ENCODE measurements at places on chromosomes 3 and 15.

GRCh38 chr3:43073836-43074220, 32.1 kb downstream of the POMGNT2 start:
- DNase-seq = no peak

- DNase-seq = no peak
Measured at GRCh38 chr3:171186817-171187500, 160.4 kb upstream of the SLC2A2 start.

GRCh38 chr15:70327856-70328678, 230.3 kb upstream of the TLE3 start:
- DNase-seq = peak; percentile 41

- DNase-seq = no peak
Measured at GRCh38 chr3:100898681-100899080, 94.5 kb downstream of the ABI3BP start.

DNA sequence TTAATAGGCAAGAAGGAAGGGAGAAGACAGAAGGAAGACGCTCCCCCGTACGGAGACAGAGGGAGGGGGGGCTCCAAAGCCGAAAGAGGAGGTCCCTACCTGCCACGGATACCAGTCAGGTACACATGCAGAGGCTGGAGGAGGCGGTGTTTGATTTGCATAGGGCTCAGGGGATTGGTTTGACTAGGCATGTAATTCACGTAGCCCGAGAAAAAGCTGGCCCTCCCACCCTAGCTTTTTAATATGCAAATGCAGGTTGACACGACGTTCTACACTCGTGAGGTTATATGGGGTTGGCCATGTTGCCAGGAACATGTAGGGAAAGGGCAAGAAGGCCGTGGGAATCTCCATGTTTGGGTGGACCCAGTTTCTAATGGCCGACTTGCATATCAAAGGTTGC, 29.8 kb downstream of the ZNF592 start:
- DNase-seq = no peak

- DNase-seq = no peak
Measured at GRCh38 chr15:43449981-43450380, 43.0 kb downstream of the TP53BP1 start.

GRCh38 chr3:150545419-150546225, 674 bp downstream of the SERP1 start:
- DNase-seq = peak; percentile 22

GRCh38 chr3:78754066-78754743, 1013.6 kb downstream of the ROBO1 start:
- DNase-seq = peak; percentile 52

DNA sequence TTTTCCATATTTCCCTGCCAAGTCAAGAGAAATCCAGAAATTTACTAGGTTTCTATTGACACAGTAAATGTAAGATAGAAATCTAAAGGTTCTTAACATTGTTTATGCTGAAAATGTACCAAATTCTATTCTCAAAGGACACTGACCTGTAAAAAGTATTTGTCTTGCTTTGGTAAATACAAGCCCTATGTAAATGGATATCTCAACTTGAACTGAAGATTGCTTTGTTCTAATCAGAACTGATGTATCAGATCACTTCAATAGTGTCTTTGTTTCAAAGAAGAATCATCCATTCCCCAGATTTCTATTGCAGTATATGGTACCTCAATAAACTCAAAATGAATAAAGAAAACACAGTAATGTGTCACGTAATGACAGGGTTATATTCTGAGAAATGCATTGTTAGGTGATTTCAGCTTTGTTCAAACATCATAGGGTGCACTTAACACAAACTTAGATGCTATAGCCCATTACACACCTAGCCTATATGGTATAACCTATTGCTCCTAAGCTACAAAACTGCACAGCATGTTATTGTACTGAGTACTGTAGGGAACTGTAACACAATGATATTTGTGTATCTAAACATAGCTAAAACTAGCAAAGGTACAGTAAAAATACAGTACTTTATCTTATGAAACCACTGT, 143.5 kb upstream of the NECTIN3 start:
- no peak for DNase-seq

DNA sequence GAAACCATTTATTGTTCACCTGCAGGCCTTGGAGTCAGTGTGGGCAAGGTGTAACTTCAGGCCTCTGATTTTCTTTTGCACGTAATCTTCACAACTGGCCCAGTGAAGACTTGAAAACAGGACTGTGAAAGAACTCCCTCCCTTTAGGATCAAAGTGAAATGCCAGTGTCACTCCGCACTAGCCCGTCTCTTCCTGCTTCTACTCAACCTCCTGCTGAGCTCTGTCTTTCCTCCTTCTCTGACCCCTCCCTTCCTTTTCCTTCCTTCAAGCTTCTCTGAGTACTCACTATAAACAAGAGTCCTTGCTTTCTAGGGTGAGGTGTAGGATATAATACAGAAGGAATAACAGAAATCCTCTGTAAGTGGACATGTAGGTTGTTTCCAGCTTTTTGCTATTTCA, 28.5 kb downstream of the TMEM41A start:
- DNase-seq = no peak

- no peak for DNase-seq
Measured at GRCh38 chr3:106840319-106840718, 536.9 kb upstream of the CCDC54 start.

GRCh38 chr3:194103505-194103904, 32.4 kb upstream of the HES1 start:
- no peak for DNase-seq

GRCh38 chr3:18791752-18792151, 356.6 kb upstream of the KCNH8 start:
- no peak for DNase-seq

DNA sequence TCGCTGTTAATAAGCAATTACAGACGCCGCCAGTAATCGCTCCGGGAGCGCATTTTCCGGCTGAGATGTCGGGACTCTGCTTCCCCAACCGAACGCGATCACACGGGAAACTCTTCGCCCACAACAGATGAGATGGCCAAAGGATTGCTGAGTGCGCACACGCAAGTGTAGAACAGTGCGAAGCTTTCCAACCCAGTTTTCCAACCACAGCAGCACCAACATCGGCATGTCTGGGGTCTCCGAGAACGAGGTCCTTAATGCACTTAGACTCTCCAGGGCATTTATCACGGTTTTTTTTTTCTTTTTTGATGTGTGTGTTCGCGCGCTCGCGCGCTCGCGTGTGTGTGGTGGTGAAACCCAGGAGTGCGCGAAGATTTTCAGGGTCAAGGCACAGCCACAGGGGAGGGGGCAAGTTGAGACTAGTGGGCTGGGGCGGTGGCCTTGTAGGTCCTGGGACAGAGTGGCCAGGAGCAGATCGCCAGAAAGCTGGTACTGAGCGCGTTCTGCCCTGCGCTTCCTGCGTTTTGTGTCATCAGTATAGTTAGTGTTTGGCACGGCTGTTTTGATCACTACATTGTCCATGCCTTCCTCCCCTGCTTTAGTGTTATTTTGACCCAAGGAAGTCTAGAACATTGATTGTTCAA, 1.8 kb upstream of the EOMES start:
- DNase-seq = no peak

DNA sequence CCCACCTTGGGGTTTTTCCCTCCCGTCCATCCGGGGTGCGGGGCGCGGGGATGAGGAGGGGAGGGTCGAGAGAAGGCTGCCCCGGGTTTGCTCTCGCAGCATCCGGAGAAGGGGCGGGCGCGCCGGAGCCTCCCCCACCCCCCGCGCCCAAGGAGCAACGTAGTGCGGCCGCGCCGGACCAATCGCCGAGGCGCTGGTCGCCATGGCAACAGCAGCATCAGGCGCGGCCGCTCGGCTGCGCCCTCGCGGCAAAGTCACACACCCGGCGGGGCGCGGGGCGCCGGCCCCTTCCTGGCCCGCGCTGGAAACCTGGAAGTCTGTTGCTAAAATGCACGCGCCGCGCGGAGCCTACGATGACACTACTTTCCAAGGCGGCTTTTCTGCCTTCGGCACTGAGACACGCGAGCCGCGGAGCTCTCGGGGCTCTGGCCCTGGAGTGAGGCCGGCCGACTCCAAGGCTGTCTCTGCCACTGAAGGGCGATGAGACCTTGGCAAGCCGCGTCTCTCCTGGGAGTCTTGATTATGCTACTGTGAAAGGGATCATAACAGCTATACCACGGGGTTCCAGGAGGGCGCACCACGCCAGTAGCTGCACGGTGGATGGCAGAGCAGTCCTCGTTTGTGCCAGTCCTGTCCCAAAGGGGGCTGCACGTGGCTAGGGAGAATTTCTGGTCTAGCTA, at the start of gene IQSEC1:
TSS of gene IQSEC1 (minus strand) at position 104 of the 680 bp plus-strand sequence. CDS start 415 bp downstream, outside the sequence.
- no peak for DNase-seq

- DNase-seq = no peak
Measured at GRCh38 chr15:40892447-40893012, 1.7 kb upstream of the VPS18 start.

GRCh38 chr3:49723296-49723627, 489 bp downstream of the GMPPB start:
- peak; percentile 21 for DNase-seq

- DNase-seq = no peak
Measured at GRCh38 chr3:118818386-118818785, 216.3 kb downstream of the IGSF11 start.

DNA sequence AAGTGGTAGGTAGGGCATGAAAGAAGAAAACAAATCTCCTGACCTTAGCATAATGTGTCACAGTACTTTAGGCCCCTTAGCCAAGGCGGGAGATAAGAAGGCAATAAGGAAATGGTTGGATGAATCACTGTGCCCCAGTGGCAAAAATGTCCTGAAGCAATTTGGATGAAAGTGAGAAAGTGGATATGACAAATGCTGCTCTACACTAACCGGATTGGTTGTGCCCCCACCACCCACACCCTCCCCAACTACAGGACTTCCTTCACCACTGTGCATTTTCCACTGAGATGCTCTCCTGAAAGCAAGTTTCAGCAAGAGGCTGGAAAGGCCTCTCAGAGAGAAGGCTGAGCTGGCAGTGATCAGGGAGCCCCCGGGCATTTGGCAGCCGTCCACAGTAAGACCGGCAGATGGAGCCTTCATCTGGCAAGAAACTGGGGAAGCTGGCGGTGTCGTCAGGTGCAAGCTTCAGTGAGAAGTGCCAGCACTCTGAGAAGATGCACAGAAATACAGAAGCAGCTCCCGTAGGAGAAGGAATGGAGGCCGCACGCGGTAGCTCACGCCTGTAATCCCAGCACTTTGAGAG, 63.8 kb downstream of the ATP1B3 start:
- DNase-seq = peak; percentile 99

- DNase-seq = no peak
Measured at GRCh38 chr15:39320886-39321285, 260.0 kb upstream of the THBS1 start.

GRCh38 chr3:21169948-21170347, 581.1 kb downstream of the ZNF385D start:
- no peak for DNase-seq

- no peak for DNase-seq
Measured at GRCh38 chr3:42728056-42728455, 25.5 kb upstream of the HHATL start.

DNA sequence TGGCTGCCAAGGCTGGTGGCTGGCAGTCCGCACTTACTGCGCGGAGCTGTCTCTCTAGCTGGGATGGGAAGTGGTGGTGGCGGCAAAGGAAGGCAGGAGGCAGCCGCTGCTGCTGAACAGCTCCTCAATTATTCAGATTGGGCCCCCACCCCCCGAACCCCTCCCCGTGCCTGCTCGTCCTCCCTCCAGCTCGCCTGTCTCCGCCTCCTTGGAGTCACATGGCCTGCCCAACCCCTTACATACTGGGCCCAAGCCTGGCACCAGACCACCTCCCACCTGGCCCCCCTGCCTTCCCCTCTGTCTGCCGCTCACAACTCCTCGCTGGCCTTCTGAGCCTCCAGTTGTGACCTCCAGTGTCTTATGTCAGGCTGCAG, at the start of gene SLC7A14:
TSS of gene SLC7A14 (minus strand) at position 139 of the 374 bp plus-strand sequence. CDS start 59,139 bp downstream, outside the sequence.
- DNase-seq = no peak

GRCh38 chr3:76470285-76470684, 569.6 kb upstream of the ROBO2 start:
- no peak for DNase-seq

GRCh38 chr3:52197499-52197841, 490 bp upstream of the ALAS1 start:
- DNase-seq = no peak

DNA sequence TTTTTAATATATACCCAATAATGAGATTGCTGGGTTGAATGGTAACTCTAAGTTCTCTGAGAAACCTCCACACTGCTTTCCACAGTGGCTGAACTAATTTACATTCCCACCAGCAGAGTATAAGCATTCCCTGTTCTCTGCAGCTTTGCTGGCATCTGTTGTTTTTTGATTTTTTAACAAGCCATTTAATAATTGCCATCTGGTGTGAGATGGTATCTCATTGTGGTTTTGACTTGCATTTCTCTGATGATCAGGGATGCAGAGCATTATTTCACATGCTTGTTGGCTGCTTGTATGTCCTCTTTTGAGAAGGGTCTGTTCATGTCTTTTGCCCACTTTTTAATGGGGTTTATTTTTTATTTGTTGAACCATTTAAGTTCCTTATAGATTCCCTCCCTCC, 75.0 kb upstream of the EPHB3 start:
- no peak for DNase-seq

DNA sequence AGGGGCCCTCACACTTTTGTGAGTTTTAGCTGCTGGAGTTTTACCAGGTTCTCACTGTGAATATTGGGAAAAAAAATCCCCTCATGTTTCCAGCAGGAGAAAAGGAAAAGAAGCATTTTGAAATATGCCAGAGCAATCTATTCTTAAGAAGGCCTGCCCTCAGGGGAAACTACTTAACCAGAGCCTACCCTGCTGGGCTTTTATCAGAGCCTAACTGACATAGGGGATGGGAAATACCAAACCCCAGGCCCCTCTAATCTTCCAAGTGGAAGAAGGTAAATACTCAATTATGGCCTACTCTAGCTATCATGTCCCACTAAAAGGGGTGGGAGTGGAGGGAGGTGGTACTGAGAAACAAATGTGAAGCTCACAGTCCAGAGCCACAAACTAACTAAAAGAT, 68.7 kb upstream of the NMNAT3 start:
- no peak for DNase-seq

DNA sequence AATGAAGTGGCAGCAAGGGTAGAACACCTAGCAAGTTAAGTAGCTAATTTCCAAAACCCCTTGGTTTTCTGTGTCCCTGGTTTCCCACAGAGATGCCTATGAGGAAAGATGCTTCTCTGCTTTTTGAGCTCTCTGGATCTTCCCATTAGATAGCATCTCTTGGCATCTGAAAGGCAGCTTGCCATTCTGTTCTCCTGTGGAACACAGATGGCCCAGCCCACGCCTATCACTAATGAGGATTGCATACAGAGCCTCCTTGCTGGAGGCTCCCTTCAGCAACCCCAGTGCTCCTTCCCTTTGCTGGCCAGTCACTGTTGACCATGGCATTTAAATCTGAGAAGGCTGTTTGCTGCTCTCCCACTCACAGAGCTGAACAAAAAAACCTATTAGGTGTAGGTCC, 34.4 kb upstream of the ETV5 start:
- no peak for DNase-seq

DNA sequence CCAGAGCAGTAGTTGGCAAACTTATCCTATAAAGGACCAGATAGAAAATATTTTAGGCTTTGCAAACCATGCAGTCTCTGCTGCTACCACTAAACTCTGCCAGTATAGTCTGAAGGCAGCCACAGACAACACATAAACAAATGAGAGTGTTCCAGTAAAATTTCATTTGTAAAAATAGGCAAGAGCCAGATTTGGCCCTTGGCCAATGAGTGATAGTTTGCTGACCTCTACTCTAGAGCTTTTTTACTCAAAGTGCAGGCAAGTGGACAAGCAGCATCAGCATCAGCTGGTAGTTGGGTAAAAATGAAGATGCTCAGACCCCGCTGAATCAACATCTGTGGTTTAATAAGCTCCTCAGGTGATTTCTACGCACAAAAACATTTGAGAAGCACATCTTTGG, 269.8 kb downstream of the NTRK3 start:
- no peak for DNase-seq
